CD4-positive, CD25-positive, alpha-beta regulatory T cell (primary cell): ENCODE measurements at places on chromosomes 7 and 10. TPM values are rescaled to one million over a fixed set of nuclear protein-coding genes. Genes with fewer than 3 reads are reported as not detected.

CALN1 gene
- polyA plus RNA-seq, result not detected

CPA2 gene
- not detected for polyA plus RNA-seq

LAMB1 gene
- 0.24 TPM for polyA plus RNA-seq

NUTM2E gene
- not detected for polyA plus RNA-seq

PAX2 gene
- polyA plus RNA-seq, result 0.08 TPM

- no peaks in the 10 kb centered on the region for H3K27me3 ChIP-seq
- H3K27ac ChIP-seq, result no peak overlapping the region
- H3K36me3 ChIP-seq, result no peaks in the 10 kb centered on the region
- no peak overlapping the region for H3K4me3 ChIP-seq
Measured at GRCh38 chr7:31788445-31788844, 101.4 kb downstream of the PPP1R17 start.

- H3K4me1 ChIP-seq, result no peaks in the 10 kb centered on the region
- no peaks in the 10 kb centered on the region for H3K36me3 ChIP-seq
- DNase-seq, result no peak
- H3K27me3 ChIP-seq, result no peaks in the 10 kb centered on the region
Measured at GRCh38 chr7:13748998-13749397, 240.5 kb downstream of the ETV1 start.

DNA sequence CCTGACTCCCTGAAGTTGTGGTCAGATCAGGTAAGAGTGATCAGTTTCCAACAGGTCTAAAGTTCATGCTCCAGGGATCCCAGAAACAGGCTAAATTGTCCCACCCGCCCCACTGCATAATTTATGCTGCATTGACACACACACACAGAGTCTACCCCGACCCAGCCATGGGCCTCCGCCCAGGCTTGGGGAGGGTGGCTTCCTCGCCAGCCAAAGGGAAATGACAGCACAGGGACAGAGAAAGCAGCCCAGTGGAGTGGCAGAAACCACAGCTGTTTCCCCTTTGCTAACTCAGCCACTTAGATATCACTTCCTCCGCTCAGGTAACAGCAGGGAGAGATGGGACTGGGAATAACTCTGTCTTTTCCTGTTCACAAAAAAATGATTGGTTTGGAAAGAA lies 9.4 kb downstream of the SH3PXD2A start:
- no peaks in the 10 kb centered on the region for H3K36me3 ChIP-seq
- peaks cover 14% of the 10 kb centered on the region for H3K4me1 ChIP-seq
- H3K27ac ChIP-seq, result no peak overlapping the region
- H3K4me3 ChIP-seq, result peak overlapping the region; percentile 56

- no peak for DNase-seq
- H3K36me3 ChIP-seq, result no peaks in the 10 kb centered on the region
- H3K4me3 ChIP-seq, result no peak overlapping the region
- no peaks in the 10 kb centered on the region for H3K4me1 ChIP-seq
- no peaks in the 10 kb centered on the region for H3K27me3 ChIP-seq
Measured at GRCh38 chr7:90563286-90563685, 32.8 kb upstream of the CDK14 start.

DNA sequence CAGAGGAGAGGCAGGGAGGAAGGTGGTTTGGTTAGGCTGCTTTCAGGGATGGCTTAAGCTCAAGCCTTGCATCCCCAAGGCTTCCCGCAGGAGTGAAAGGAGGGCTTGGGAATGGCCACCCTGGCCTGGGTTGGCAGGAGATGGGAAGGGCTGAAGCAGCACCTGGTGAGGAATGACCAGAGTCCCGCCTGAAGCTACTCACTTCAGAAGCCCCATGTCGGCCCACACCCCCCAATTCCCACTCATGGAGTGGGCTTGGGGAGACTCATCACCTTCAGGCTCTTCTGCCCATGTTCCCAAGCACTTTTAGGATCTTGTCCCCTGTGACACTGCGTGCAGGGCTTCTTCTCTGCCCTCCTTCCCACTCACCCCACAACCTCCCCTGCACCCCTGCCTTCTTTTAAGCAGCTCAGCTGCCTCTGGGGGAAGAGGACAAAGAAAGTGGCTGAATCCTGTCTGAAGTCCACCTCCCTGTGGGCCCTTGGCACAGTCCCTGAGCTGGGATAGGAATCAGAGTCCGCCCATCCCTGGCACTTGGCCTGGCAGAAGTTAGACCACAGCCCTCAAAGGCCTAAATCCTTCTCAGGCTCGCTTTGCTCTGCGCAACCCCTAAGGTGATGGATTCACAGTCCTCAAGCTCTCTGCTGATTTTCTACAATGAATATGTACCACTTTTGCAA lies 16.5 kb downstream of the RGR start:
- H3K36me3 ChIP-seq, result no peaks in the 10 kb centered on the region
- DNase-seq, result no peak
- no peak overlapping the region for H3K4me3 ChIP-seq

GRCh38 chr7:78197447-78197846 lies 398.9 kb downstream of the PHTF2 start:
- no peaks in the 10 kb centered on the region for H3K27me3 ChIP-seq
- no peaks in the 10 kb centered on the region for H3K4me1 ChIP-seq
- no peak overlapping the region for H3K27ac ChIP-seq

DNA sequence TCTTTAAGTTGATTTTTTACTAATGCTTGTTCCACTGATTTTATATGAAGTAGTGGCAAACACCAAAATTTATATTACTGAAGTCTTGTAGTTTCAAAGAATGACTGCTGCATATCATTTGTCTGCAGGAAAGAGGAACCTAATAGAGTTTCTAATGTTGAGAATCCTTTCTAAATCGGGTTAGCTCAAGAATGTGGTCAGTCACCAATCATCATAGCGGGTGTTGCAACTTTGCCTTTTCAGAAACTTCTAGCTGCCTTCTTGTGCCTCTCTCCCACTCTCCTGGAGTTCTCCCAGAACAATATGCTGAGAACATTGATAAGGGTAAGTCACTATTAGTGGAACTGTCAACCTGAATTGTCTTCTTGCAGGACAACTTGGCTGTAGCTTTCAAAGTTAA lies 524.8 kb upstream of the SORCS1 start:
- H3K27ac ChIP-seq, result no peak overlapping the region
- no peaks in the 10 kb centered on the region for H3K27me3 ChIP-seq
- no peak overlapping the region for H3K4me3 ChIP-seq
- no peaks in the 10 kb centered on the region for H3K4me1 ChIP-seq
- no peak for DNase-seq
- H3K36me3 ChIP-seq, result no peaks in the 10 kb centered on the region

DNA sequence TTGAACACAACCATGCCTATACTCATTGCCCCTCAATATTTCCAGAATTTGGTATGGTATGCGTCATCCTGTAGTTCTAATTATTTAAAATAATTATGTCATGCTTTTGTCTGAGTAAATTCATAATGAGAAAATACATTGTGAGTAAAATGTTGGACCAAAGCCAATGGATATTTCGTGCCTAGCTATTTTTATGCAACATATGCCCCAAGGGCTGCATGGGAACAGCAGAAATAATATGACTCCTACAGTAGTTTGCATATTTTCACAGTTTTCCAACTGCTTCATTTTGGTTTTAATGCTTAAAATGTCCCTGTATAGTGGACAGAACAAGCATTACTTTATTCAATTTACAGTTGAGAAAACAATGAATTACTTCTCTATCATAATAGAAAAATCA lies 1115.6 kb upstream of the GHITM start:
- H3K27ac ChIP-seq, result no peak overlapping the region
- H3K4me1 ChIP-seq, result no peaks in the 10 kb centered on the region
- DNase-seq, result no peak

GRCh38 chr7:13742811-13743210 lies 246.7 kb downstream of the ETV1 start:
- no peaks in the 10 kb centered on the region for H3K36me3 ChIP-seq
- peak; percentile 2 for DNase-seq
- H3K4me3 ChIP-seq, result no peak overlapping the region
- no peaks in the 10 kb centered on the region for H3K4me1 ChIP-seq
- H3K27me3 ChIP-seq, result no peaks in the 10 kb centered on the region

DNA sequence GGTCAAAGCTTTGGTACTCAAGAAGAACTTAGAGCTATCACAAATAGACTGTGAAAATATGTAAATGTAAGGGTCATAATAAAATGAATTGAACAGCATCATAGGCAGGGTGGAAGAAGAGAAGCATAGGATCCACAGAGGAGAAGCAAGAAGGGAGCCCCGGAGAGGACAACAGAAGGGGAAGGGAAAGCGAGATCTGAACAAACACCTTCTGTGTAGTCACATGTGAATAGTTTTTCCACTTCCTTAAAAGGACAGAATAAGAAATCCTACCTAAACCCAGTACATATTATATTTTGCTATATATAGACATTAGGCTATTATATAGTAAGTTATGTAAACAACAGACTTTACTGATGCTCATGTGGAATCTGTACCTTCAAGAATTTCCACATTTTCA lies 160.2 kb downstream of the DKK1 start:
- no peaks in the 10 kb centered on the region for H3K4me1 ChIP-seq
- DNase-seq, result no peak
- no peak overlapping the region for H3K27ac ChIP-seq
- H3K27me3 ChIP-seq, result no peaks in the 10 kb centered on the region

- peaks cover 55% of the 10 kb centered on the region for H3K4me1 ChIP-seq
- no peaks in the 10 kb centered on the region for H3K27me3 ChIP-seq
- DNase-seq, result peak; percentile 70
- peak overlapping the region; percentile 95 for H3K4me3 ChIP-seq
Measured at GRCh38 chr10:28533571-28534304, 820 bp downstream of the WAC start.
